ENCODE measurements at places on chromosomes 7 and 10.
A peak's percentile ranks its signal among the peaks of the same experiment; 100 is the strongest.

GRCh38 chr7:106704000-106704840, 43.3 kb upstream of the CCDC71L start:
- no peak for DNase-seq

- DNase-seq: no peak
These were observed 1.1 kb downstream of the DENND2A start for GRCh38 chr7:140639366-140640053.

- no peak for DNase-seq
These were observed 163.5 kb upstream of the AGK start for GRCh38 chr7:141387521-141388217.

DNA sequence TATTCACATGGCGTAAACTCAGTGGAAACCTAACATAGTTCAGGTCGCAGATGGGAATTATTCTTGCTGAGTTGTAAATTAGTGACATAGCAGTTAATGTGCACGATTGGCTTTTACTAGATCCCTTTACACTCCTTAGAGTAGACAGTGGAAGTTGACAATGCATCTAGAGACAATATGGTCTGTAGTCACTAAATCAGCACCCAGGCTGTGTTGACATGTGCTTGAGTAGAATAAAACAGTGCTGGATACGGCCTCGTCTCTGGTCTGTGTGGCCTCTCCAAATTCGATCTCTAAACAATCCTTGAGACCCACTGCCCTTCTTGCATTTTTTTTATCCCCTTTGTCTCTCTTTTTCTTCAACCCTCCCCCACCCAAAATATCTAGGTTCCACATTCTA, 615.7 kb downstream of the SORCS1 start:
- DNase-seq: no peak

DNA sequence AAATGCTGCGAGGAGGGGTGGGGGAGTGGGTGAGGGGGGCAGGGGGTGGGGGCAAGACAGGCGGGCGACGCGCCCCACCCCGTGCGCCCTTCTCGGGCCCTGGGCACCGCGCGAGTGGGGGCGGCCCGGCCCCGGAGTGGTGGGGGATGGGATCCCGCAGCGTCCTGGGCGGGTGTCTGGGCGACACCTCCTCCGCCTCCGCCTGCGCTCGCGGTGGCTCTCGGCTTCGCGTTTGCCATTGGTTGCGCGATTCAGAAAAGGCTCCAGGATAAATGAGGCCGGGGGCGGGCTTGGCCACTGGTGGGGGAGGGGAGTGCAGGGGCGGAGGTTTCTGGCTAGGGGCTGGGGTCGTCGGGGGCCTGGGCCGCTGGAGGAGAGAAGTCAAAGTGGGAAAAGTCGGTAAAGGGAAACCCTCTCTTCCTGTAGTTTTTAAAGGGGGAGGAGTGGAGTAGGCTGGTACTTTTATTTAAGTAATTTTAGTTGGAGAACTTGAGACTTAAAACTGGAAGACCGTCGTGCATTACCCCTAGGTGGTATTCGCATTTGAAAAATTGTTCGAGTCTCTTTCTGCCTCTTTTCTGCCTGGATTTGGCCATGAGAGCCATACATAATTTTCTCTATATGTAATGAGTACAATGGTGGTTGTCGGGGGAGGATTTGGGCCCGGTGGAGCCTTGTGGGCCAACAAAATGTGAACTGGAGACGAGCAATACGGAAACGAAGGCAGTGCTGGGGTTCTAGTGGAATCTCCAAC, 992 bp upstream of the IGF2BP3 start:
- peak; percentile 91 for DNase-seq

DNA sequence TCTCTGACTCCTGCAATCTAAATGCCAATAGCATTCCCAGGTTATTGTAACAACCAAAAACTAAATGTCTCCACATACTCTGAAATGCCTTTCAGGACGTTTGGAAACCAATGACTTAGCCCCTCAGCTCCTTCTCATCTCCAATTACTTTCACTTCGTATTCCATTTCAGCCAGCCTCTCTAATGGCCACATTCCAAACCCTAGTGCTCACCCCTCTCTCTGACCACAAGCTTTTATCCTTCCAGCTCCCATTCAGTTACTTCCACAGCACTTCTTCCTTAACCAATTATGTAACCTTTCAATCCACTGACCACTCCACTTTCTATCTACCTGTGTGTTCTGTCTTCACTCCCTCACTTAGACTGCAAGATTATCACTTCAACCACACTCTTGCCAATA, 4.3 kb downstream of the NOC3L start:
- no peak for DNase-seq

DNA sequence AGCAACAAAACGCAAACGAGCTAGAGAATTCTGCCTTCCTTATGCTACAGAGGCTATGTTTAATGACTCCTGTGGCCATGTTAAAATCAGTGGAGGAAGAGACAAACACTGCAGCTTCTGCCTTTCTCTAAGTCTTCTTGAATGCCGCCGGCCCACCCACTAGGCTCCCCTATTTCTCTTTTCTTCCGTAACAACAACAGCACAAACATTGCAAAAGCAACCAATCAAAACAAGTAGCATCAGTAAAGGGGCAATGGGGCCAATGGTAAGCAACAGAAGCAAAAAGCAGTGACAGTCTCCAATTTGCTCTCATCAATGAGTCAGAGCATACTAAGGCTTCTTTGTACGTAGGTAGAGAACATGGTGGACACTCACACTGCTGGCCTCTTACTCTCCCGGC, 26.8 kb downstream of the DNAJC1 start:
- no peak for DNase-seq

DNA sequence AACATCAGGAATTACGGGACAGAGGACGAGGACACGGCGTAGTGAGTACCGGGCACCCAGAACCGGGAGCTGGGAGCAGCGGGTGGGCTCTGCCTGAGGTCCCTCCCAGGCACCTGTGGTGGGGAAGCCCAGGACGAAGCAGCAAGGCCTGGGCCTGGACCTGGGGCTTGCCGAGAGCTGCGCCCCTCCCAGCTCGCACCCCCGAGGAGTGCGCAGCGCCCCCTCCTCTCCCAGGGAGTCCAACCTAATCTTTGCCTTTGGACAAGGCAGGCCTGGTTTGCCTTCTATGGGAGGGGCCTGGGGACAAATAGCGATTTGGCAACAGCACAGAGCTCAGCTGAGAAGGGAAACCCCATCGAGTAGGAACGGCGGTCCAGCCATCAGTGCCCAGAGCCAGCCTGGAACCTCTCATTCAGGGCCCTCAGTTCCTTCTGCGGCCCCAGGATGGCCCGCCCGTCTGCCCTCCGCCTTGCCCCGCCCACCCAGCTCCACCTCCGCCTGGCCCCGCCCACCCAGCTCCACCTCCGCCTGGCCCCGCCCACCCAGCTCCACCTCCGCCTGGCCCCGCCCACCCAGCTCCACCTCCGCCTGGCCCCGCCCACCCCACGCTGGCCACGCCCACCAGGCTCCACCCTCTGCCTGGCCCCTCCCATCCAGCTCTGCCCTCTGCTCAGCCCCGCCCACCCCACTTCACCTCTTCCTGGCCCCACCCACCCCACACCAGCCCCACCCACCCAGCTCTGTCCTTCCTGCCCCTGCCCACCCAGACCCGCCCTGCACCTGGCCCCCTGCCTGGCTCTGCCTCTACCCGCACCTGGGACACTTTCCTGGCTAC, 32.5 kb upstream of the KNDC1 start:
- DNase-seq: no peak

DNA sequence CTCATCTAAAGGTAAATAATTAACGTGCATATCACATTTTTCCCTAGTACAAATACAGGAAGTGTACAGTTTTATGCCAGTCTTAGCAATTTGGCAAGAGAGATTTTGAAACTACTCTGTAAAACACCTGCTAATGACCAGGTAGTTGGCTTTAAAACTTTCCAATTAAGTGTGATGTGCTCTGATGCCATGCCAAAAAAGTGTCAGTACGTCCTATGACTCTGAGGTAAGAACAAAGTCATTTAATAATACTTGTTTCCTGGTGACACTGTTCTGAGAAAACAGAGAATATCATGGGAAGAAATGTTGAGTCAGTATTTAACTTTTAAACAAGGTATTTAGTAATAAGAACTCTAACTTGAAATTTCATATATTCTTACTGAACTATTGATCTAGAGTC, 9.6 kb downstream of the PDZD8 start:
- no peak for DNase-seq

GRCh38 chr7:157359581-157359980, 22.8 kb downstream of the DNAJB6 start:
- no peak for DNase-seq

GRCh38 chr7:116978006-116978405, 24.7 kb downstream of the ST7 start:
- no peak for DNase-seq

DNA sequence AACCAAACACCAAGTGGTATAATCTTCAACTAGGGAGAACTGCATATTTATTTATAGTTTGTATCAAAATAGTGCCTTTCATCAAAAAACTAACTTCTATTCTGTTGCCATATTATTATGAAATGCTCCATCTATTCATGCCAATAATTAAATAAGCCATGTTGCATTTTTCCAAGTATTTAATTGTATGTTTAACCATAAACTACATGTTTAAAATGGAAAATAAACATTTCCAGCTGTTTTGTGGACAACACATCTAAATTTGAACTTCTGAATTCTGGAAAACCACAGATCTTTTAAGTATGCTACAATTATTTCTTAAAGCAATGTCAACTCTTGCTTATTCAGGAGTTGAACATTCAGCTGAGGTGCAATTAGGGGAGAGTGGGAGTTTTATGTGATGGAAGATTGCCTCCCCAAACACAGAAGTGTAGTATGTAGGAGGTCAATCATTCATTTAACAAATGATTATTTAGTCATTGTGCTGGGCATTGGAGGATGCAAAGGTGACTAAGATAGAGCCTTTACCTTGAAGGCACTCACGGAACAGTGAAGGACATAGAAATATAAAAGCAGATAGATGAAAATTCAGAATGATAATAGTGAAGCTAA, 80.7 kb upstream of the PPP1R3C start:
- no peak for DNase-seq

- no peak for DNase-seq
These were observed 36.0 kb downstream of the BCAP29 start for GRCh38 chr7:107615910-107616680.

GRCh38 chr7:128830231-128831177, at the start of gene FLNC:
Gene FLNC, plus strand, starts transcription at chr7:128830406. Its CDS starts 232 bp downstream, at chr7:128830638.
- no peak for DNase-seq

DNA sequence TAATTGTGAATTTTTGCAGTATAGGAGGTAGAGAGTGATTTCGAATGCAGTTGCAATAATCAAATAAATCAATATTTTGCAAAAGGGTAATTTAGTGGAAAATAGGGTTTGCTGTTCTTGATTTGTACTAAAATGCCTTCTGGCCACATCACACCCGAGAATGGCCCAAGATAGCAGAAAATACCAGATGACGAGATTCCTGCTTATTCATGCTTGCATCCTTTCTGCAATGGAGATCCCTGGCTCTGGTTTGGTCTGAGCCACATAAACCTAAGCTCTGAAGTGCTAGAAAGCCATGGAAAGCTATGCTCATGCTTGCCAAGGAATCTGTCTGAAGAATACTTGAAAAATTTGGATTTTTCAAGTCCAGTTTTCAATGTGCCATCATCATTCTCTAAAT, 634.2 kb upstream of the COBL start:
- no peak for DNase-seq

GRCh38 chr7:69962186-69963065, 364.2 kb downstream of the AUTS2 start:
- DNase-seq: no peak

DNA sequence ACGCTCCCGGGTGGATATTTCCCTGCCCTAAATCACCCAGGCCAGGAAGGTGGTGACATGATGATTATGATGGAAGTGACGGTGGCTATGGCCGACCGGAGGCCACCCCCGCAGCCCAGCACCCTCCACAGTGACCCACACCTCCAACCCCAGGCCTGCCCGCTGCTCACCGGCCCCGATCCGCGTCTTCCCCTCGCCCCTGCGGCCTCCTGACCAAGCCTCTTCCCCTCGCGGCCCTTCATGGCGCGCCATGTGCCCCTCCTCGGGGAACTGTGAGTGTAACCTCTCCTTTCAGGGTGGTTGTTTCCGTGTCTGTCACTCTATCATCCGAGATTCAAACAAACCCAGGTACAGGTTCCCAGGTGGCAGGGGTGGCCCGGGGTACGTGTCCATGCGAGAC, 78.3 kb downstream of the UNCX start:
- no peak for DNase-seq

DNA sequence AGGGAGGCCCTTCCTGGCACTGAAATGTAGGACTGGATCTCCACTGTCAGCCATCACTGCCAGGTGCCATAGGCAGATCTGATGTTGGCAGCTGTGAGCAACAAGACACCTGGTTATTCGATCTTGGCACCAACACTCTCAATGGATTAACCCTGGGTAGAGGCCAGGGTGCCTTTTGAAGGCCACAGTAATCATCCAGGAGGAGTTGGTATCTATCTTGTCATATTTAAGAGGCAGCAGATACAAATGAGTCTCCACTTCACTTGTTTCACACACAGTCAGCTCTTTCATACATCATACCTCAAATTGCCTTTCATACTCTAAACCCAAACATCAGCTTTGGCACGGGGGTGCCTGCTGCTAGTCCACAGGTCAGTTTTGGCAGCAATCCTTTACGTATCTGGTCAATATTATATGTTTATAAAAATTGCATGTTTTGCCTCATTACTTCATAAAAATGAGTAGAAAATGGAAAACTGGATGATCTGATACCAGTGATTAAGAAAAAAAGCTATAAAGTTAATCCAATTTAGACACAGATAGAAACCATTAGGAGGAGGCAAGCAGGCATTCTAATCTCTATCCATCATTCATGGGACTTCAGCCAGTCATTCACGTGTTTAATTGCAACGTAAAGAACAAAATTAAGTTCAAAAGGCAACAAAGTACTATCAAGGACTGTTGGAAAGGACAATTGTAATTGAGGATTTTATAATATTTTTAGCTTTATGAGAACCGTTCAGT, 12.7 kb upstream of the CACUL1 start:
- DNase-seq: no peak

GRCh38 chr7:41576166-41576565, 126.7 kb downstream of the INHBA start:
- no peak for DNase-seq

DNA sequence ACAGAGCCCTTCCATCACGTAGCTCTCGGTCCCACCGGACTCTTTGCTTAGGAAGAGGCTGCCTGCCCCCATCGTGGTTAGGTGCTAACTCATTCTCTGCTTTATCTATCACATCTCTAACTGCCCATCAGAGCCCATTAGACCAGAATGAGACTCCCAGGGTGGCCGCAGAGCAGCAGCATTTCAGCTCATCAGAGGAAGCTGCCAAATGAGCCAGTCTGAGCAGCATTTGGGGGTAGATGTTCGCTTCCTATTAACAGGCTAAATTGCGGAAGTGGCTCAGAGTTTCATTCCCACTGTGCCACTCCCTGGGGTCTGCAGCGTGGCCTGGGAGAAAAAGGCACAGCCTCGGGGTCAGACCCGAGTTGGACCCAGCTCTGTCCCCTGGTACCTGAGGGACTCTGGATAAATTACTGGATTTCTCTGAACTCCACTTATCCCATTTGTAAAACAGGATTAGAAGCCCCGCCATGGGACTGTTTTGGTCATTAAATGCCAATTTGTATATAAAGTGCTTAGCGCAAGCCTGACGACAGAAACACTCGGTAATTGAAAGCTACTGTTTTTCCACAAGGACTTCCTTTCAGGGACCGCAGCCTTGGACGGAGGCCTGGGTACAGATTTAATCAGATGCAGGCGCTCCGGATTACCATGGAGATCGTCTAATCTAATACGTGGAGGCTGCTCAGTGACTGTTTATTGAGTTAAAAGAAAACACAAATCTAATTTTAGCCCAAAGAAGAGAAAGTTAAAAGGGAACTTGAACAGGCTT, 73.8 kb upstream of the PRLHR start:
- no peak for DNase-seq

GRCh38 chr10:3926675-3927525, 141.9 kb upstream of the KLF6 start:
- DNase-seq: no peak
